ENCODE measurements at places on chromosomes 5 and 9.

GRCh38 chr5:119402081-119402480, 46.3 kb downstream of the TNFAIP8 start:
- DNase-seq: no peak

GRCh38 chr5:74556006-74556405, 84.5 kb downstream of the ENC1 start:
- no peak for DNase-seq

- DNase-seq: no peak
Observed at GRCh38 chr5:51479840-51480239, 96.6 kb downstream of the ISL1 start.

DNA sequence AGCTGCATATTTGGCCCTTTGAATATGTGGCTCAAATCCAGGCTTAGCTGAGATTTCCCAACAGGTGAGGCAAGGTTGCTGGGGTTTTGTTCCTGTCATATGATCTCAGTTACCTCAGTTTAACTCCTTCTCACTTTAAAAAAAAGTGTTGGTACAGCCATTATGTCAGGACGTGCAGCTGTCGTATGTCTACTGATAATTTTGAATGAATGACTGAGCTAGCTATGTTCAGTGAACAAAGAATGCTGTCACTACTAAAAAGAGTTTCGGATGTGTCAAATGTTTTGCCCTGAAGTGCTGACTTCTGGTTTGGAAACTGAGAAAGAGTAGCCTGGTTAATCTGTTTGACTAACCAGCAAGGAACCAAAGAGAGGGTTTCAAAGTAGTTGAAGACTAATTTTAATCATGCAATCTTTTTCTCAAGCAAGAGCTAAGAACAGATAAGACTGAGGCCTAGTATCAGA, 106.3 kb upstream of the NR3C1 start:
- no peak for DNase-seq

GRCh38 chr5:118293378-118293777, 695.0 kb downstream of the DTWD2 start:
- no peak for DNase-seq

DNA sequence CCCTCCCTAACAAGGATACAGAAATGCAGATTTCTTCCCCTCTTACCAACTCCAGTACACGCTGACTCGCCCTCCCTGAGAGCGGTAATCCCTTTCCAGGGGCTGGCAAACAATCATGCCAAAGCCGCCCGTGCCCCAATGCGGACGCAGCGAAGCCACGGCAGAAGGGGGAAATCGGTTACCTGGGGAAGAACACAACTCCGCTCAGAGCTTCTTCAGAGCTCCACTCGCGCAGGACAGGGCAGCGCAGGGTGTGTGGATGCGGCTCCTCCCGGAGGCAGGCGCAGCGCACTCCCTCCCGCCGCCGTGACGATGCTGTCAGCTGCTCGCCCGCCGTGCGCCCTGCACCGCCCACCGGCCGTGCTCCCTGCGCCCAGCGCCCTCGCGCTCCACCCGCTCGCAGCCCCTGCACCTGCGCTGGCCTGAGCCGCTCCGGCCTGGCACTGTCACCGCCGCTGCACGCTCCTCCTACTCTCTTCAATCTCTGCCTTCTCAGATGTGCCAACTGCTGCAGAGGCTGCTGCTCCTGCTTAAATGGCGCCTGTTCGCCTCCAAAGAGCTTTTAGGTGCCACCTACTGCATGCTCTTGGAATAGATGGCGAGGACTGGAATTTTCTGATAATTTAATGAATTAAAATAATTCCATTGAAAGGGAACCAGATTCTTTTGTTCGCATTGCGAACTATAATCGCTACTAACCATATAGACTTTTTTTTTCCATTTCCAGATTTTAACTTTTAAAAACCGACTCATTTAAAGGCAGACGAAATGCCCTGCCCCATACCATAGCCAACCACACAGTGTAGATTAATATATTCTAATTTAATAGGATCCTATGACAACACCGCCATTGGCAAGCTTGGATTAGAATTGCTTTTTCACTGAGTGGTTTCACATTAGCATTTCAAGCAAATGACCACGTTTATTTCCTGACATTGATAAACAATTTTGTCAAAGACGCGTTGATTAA, at the start of gene DIRAS2:
TSS of gene DIRAS2 (minus strand) at position 255 of the 970 bp plus-strand sequence. CDS start 28,997 bp downstream, outside the sequence.
- no peak for DNase-seq

GRCh38 chr5:71695071-71695470, 24.0 kb upstream of the CARTPT start:
- no peak for DNase-seq

DNA sequence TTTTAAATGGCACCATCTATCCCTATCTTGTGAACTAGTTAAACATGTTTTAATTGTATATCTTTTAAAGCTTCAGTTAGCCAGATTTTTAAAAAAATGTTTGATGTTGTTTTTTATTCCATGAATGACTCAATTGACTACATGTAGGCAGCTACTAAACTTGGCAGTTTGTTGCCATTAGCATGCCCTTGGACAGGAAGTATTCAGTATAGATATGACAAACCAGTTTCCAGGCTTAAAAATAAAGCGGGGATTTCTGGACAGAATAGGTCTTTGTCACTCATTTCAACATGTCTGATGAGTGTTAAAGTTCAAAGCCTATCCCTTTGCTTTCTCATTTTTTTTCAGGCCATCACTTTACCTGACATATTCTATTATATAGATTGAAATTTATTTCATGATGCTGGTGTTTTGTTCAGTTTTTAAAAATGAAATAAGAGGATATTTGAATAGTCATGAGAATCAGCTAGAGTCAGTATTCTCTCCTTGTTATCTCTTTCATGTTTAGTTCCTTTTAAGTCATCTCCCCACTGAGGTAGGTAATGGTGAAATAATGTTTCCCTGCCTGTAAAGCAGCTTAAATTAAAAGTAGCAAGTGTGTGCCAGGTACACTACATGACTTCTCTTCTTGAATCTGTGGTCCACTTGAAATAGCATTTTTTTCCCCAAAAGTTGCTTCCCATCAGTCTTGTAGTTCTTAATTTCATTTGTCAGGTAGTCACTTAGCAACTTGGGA, 11.9 kb downstream of the TNFAIP8 start:
- DNase-seq: no peak

DNA sequence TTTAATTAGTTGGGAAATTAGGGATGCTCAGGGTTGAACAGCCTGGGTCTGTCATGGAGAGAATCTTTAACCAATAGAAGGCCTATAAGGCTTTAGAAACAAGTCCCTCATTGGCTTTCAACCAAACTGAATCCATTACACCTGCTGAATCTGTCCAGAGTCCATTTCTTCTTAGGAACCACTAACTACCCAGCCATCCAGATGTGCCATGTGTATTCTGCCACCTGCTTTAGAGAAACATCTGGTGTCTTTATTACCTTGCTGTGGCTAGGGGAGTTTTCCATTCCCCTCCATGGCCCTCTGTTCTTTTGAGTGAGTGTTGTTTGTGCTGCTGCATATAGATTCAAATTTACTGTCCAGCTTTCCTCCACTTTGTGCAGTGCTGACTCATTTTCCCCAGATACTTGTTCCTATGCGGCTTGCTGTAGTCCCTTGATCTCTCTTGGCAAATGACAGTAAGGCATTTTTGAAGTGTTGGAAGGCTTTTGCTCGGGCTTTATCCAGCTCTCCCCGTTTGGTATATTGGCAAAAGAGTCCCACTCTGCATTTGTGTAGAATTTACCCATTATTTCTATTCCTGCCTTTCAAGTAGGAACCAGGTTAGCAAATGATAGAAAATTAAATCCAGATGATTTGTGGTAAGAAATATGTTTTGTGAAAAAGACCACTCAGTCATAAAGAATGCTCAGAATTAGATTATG, 54.6 kb downstream of the NLN start:
- peak; percentile 16 for DNase-seq

- no peak for DNase-seq
Observed at GRCh38 chr9:27785714-27786100, 212.4 kb upstream of the C9orf72 start.

- DNase-seq: no peak
Observed at GRCh38 chr5:52469420-52469819, 318.3 kb upstream of the ITGA1 start.

GRCh38 chr5:66841264-66841663, 245.1 kb downstream of the MAST4 start:
- DNase-seq: no peak

- peak; percentile 65 for DNase-seq
Observed at GRCh38 chr5:82938901-82939725, 138.1 kb downstream of the TMEM167A start.

DNA sequence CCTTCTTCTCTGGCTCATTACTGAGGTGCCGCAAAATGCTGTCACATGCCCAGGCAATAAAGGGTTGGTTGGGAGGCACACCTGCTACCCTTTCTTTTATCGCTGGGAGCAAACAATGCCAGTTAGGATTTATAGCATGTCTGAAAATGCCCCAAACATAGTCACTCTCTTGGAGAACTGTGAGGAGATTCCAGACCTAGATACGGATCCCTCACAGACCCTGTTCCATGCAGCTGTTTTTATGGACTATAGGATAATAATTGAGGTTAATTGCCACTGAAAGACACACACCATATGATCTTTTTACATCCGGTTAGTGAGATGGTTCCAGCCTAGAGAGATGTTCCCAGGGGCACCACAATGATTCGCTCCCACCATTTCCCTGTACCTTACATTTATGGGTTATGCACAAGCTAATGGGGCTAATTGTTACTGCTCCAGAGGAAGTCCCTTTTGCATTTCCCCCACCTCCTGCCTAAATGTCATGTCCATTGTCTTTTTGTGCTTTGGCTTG, 318.1 kb downstream of the PIK3R1 start:
- DNase-seq: no peak

- no peak for DNase-seq
Observed at GRCh38 chr9:115300874-115301273, 182.9 kb upstream of the TNC start.

DNA sequence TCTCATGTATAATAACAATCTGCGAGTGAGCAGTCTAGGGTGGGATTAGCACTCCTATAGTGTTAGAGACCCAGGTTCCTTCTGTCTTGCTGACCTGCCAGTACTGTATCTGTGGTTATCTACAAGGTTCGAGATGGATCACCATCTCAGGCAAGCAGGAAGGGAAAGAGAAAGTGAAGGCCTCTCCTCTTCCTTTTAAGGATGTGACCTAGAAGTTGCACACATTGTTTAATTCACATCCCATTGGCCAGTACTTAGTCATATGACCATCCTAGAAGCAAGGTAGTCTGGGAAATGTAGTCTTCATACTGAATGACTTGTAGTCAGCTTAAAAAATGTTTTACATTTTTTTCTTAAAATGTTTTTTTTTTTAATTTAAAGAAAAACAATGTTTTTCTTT, 168.6 kb downstream of the CARTPT start:
- DNase-seq: peak; percentile 26

GRCh38 chr9:97504381-97505216, 3.1 kb downstream of the TMOD1 start:
- no peak for DNase-seq

DNA sequence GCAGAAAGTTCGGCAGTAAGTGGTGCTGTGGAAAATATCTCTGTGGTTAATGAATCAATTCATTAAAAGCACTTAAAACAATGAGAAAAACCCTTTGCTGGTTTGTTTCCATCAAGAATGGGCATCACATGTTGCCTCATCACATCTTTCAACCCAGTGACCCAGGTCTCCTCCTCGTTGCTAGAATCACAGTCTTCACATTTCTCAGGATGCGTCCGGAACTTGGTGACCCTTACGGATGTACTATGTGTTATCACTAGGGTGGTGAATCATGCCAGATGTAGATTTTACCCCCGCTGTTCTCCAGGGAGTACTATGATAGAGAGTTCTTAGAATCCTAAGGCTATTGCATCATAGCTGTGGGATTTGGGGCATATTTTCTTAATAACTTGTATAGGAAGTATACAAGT, 217.9 kb upstream of the KLF4 start:
- DNase-seq: no peak

DNA sequence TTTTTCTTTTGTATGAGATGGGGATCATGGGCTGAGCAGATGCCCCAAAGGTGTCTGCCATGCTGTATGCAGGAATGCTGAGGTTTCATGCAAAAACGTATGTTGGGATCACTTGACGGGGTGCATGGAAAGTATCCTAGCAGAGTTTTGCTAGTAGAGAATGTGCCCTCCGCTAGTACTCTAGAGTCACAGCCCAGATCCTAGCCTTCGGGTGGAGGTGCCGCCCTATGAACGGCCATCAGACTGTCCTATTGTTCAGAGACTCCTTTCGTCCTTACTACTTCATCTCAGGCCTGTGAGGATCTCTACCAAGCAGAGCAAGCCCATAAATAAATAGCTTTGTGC, 69.6 kb upstream of the SPATA31E1 start:
- no peak for DNase-seq

DNA sequence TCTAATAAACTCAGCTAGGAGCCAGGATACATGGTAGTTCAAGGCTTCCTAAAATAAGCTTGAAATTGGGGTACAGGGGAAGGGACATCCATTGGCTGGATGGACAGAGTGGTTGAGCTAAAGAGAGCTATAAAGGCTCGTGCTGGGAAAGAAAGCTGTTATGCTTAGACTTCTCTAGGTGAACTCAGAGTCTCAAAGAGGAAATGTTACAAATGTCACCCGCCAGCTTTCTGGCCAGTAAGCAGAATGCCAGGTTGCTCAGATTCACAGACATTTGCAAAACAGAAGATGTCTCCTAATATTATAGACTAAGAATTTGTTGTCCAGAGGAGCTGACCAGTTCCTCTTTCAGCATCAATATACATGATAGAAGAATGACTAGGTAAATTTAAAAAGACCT, 30.6 kb downstream of the STOM start:
- DNase-seq: no peak

DNA sequence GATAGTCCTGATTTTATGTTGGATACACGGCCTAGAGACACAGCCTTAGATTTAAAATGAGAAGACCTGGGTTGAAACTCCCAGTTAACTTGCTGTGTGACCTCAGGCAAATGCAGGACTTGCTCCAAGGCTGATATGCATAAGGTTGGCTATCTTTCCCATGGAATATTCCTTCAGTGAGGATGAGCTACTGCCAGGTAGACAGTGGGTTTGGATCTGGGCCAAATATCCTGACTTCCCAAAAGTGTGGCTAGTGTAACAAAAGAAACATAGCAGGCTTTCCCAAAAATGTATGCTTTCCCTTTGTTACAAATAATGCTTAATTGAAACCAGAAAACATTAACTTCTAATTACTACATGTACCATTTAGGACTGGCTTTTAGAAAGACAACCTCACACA, 697 bp upstream of the XPA start:
- no peak for DNase-seq

DNA sequence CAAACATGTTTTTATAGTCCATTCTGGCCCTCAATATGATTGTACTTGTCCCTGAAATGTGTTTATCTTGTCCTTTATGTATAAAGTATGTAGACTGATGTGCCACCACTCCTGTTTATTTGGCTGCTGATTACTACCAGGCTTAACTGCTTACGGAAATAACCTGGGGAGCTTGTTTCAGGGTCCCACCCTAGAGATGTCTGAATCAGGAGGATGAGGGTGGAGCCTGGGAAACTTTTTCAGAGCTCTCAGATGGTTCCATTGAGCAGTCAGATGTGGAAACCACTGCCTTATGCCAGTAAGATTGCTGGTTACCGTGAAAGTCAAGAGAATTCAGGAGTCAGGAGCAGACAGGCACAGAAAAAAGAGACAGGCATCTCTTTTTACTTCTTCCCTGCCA, 19.2 kb downstream of the SLC23A1 start:
- DNase-seq: no peak

All from SK-N-MC (cell line).